ENCODE measurements at places on chromosomes 7 and 10.

DNA sequence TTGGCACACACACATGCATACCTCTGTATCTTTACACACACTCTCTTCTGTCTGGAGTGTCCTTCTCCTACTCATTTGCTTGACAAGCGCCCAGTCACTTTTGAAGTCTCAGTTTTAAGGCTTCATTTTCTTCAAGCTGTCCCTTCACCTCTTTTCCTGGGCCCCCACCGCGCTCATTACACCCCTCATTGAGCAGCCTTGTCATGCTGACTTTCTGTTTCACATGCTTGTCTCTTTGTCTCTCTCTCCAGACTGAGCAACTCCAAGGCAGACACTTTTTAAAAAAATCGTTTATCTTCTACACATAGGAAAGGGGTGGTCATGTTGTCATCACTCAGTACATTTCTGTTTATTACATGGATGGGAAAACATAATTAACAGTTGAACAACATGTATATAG lies 225.2 kb upstream of the FZD1 start:
- H3K4me3 ChIP-seq: no peak overlapping the region
- no peaks in the 10 kb centered on the region for H3K36me3 ChIP-seq
- H3K27me3 ChIP-seq: no peaks in the 10 kb centered on the region
- H3K27ac ChIP-seq: no peak overlapping the region
- H3K4me1 ChIP-seq: no peaks in the 10 kb centered on the region

DNA sequence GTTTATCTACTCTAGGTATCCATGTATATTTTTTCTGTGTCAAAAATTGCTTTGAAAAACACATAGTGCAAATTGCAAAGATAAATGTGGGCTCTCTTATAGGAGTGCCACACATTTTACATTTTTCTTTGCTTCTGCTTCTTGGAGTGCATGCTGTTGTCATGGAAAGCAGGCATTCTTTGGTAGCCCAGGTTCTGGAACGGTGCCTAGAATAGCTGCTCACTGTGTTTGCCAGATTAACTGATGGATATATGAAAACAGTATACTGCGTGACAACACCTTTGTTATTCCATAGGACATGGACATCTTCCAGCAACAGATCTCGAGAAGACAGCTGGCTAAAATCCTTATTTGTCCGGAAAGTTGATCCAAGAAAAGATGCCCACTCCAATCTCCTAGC lies 13.4 kb downstream of the NIPSNAP2 start:
- H3K27ac ChIP-seq: no peak overlapping the region
- DNase-seq: no peak
- no peak overlapping the region for H3K4me3 ChIP-seq
- H3K4me1 ChIP-seq: peaks cover 7% of the 10 kb centered on the region
- no peaks in the 10 kb centered on the region for H3K27me3 ChIP-seq

DNA sequence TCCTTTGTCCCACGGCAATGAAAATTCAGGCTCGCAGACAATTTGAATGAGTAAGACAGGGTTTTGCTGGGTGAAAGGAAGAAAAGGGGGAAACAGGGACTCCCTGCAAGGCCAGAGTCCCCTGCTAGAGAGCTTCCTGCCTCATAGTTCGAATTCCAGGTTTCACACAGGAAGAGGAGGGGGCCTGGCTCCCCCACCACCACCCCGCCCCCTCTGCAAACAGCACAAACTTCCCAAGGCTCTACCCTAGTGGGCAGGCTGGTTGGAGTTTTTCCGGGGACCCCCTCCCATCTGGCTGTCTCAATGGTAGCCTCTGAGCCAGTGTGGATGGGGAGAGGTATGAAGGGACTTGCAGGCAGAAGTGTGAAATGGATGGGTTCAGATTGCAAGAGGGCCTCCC lies 57.4 kb upstream of the NEBL start:
- no peak for DNase-seq
- H3K36me3 ChIP-seq: no peaks in the 10 kb centered on the region
- H3K27me3 ChIP-seq: no peaks in the 10 kb centered on the region

GRCh38 chr10:50582766-50583762 lies 40.7 kb downstream of the SGMS1 start:
- DNase-seq: no peak
- H3K27me3 ChIP-seq: no peaks in the 10 kb centered on the region
- no peak overlapping the region for H3K27ac ChIP-seq
- H3K4me3 ChIP-seq: no peak overlapping the region
- no peaks in the 10 kb centered on the region for H3K36me3 ChIP-seq

- H3K27me3 ChIP-seq: no peaks in the 10 kb centered on the region
- DNase-seq: no peak
- H3K4me1 ChIP-seq: peaks cover 35% of the 10 kb centered on the region
- H3K36me3 ChIP-seq: no peaks in the 10 kb centered on the region
- H3K27ac ChIP-seq: peak overlapping the region; percentile 40
Measured at GRCh38 chr7:16967300-16967811, 85.6 kb upstream of the AGR3 start.

DNA sequence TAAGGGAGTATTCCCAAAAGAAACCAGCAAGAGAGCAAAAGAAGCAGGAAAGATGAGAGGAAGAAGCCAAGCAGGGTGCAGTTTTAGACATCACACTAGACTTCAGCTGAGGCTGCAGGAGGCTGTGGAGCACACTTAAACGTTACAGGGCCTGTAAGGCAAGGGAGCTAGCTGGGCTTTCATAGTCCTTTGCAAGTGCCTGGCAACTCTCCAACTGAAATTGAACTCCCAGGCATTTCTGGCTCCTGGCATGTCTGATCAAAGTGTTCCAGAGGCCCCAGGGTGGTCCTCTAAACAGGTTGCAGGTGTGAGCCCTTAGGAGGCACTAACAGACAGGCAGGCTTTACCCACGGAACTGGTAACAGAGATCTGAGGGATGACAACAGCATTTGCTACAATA lies 750.2 kb downstream of the XPNPEP1 start:
- DNase-seq: no peak
- no peaks in the 10 kb centered on the region for H3K27me3 ChIP-seq
- no peaks in the 10 kb centered on the region for H3K4me1 ChIP-seq
- no peak overlapping the region for H3K27ac ChIP-seq
- no peak overlapping the region for H3K4me3 ChIP-seq

DNA sequence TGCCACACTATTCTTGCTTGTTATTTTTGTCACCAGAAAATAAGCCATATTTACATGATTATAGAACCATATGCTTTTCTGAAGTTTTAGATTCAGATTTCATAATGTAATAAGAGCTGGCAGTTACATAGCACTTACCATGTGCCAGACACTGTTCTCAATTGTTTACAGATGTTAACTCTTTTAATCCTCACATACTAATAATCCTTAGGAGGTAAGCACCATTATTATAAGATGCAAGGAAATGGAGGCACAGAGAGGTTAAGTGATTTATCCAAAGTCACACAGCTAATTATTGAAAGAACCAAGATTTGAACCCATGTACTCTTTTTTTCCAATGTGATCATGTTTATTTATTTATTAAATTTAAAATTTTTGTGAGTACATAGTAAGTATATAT lies 57.2 kb downstream of the CREB5 start:
- no peak overlapping the region for H3K4me3 ChIP-seq
- DNase-seq: no peak
- H3K4me1 ChIP-seq: peaks cover 13% of the 10 kb centered on the region
- no peak overlapping the region for H3K27ac ChIP-seq
- H3K27me3 ChIP-seq: no peaks in the 10 kb centered on the region

DNA sequence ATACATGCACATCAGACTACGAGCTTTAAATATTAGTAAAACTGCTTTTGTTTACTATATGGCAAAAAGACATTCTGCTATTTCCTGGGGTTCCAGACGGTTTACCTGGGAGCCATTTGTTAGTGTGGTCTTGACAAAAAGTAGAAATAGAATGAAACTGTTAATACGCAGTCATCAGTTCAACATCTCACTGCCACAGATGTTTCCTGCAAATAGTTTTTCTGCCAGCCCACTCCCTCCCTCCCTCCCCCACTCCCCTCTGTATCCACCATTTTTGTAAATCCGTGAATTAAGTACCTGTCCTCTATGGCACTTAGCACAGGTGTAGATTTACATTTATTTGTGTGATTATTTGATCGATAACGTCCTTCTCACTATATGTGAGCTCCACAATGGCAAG lies 74.6 kb upstream of the TPK1 start:
- no peaks in the 10 kb centered on the region for H3K36me3 ChIP-seq
- no peak overlapping the region for H3K27ac ChIP-seq
- DNase-seq: no peak
- no peaks in the 10 kb centered on the region for H3K4me1 ChIP-seq

DNA sequence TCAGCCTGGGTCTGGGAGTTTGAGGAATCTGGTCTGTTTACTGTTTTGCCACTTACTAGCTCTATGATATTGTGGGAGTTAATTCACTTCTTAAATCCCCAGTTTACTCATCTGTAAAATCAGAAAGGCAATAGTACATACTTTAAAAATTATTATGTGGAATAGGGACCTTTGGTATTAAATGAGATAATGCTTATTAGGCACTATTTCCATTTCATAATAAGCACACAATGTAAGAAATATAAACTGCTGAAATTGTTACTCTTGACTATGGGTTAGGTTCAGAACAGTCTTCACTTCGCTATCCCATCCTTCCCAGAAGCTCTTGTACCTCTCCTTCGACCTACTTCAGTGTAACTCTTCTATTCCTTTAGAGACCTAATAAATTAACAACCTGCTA lies 47.2 kb downstream of the AGK start:
- H3K36me3 ChIP-seq: peaks cover 9% of the 10 kb centered on the region
- no peak overlapping the region for H3K27ac ChIP-seq
- no peaks in the 10 kb centered on the region for H3K27me3 ChIP-seq
- no peak for DNase-seq
- no peak overlapping the region for H3K4me3 ChIP-seq
- H3K4me1 ChIP-seq: no peaks in the 10 kb centered on the region

DNA sequence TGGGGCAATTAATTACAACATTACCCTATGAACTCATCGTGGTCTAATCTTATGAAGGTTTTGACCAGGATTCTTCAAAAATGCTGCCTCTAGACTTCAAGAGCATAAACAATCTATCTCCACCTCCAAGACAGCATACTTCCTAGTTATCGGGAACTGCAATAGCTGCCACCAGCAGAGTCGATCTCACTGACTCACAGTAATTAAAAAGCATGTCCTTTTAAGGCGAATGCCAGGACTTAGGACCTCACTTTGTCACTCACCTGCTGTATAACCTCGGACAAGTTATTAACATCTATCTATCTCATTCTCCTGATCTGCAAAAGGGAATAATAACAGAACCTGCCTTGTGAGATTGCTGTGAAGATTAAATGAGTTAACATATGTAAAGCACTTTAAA lies 666.0 kb upstream of the COBL start:
- DNase-seq: no peak
- no peak overlapping the region for H3K27ac ChIP-seq
- H3K4me1 ChIP-seq: no peaks in the 10 kb centered on the region
- H3K27me3 ChIP-seq: no peaks in the 10 kb centered on the region
- no peaks in the 10 kb centered on the region for H3K36me3 ChIP-seq
- H3K4me3 ChIP-seq: no peak overlapping the region

DNA sequence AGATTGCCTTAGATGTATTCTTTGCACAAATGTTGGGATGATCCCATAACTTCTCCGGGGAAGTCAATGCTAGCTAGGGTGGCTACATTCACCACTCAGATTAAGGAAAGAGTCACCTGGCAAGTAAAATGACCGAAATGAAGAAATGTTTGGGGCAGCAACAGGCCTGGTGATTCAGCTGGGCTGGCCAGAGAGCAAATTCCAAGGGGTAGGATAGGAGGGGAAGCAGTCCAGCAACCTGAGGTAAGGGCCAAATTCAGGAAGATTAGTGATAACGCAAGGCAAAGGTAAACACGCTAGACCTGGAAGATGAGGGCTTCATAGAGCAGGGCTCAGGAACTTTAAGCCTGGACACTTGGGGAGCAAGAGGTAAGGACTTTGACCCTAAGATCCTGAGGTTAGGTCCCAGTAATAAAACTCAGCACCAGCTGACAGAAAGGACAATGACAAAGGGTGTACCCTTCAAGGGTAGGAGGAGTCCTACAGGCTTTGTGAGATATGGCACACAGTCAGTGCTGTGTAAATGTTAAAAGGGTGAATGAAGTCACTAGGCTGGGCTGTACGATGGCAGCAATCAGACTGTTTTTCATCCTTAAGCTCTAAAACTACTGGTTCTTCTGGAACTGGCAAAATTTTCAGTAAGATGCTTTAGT lies 22.7 kb upstream of the SMNDC1 start:
- no peak overlapping the region for H3K4me3 ChIP-seq
- H3K4me1 ChIP-seq: no peaks in the 10 kb centered on the region
- no peaks in the 10 kb centered on the region for H3K36me3 ChIP-seq
- no peak overlapping the region for H3K27ac ChIP-seq
- DNase-seq: no peak

DNA sequence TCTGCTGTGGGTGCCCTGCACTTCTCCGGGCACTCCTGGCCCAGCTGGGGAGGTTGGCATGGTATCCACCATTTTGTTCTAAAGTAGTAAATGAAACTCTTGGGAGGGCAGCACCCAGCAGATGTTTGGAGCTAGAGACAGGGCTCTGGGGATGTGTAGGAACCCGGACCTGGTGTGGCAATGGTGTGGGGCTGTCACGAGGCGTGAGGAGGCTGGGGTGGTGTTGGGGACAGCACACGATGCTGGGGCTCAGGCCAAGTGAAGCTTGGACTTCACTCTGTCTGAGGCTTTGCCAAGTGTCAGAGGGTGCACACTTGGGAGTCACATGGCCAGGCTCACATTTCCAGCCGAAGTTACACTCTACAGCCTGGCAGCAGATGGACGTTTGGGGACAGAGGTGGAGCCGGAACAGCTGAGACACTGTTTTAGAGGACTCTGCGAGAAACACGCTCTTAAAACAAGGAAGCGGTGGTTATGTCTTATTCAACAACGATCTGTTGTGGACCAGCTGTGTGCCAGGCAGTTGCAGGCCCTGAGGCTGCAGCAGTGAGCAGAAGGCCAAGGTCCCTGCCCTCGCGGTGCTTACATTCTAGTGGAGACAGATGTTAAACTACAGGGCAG lies 118.2 kb downstream of the CUX1 start:
- peak overlapping the region; percentile 60 for H3K4me3 ChIP-seq
- H3K27me3 ChIP-seq: no peaks in the 10 kb centered on the region
- H3K36me3 ChIP-seq: no peaks in the 10 kb centered on the region
- H3K27ac ChIP-seq: peak overlapping the region; percentile 63
- H3K4me1 ChIP-seq: peaks cover 27% of the 10 kb centered on the region

GRCh38 chr7:54465095-54465494 lies 77.1 kb upstream of the VSTM2A start:
- no peak overlapping the region for H3K27ac ChIP-seq
- no peaks in the 10 kb centered on the region for H3K27me3 ChIP-seq
- no peaks in the 10 kb centered on the region for H3K36me3 ChIP-seq
- H3K4me3 ChIP-seq: no peak overlapping the region
- H3K4me1 ChIP-seq: no peaks in the 10 kb centered on the region
- DNase-seq: no peak

DNA sequence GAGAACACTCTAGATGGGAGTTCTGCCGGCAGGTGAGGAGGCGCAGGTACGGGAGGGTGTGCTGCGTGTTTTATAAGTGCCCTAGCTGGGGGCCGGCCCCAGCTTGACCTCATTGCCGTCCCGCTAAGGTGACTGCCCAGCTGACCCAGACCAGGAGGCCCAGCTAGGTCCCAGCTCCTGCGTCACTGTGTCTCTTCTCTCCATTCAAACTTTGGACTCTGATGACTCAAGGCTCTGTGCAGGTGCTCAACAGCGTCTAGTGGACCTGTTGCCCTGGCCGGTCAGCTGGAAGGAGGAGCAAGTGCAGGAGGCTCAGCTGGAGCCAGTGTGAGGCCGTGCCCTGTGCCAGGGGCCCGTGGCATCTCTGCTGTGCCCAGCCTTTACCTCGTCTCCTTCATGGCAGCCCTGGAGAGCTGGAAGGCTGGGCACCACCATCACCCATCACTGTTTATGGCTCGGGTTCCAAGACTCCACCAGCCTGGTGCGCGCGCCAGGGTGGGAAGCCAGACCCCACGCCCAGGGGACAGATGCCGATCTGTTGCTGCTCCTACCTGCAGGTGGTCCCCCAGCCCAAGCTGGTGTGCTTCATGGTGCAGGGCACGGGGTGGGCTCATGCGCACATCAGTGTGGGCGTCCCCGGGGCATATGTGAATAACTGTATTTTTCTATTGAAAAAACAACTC lies 14.6 kb downstream of the LHPP start:
- DNase-seq: no peak
- H3K27ac ChIP-seq: no peak overlapping the region
- no peaks in the 10 kb centered on the region for H3K36me3 ChIP-seq
